ENCODE measurements at places on chromosomes 3 and 15. TPM values are rescaled to one million over a fixed set of nuclear protein-coding genes. Genes with fewer than 3 reads are reported as not detected.

DNA sequence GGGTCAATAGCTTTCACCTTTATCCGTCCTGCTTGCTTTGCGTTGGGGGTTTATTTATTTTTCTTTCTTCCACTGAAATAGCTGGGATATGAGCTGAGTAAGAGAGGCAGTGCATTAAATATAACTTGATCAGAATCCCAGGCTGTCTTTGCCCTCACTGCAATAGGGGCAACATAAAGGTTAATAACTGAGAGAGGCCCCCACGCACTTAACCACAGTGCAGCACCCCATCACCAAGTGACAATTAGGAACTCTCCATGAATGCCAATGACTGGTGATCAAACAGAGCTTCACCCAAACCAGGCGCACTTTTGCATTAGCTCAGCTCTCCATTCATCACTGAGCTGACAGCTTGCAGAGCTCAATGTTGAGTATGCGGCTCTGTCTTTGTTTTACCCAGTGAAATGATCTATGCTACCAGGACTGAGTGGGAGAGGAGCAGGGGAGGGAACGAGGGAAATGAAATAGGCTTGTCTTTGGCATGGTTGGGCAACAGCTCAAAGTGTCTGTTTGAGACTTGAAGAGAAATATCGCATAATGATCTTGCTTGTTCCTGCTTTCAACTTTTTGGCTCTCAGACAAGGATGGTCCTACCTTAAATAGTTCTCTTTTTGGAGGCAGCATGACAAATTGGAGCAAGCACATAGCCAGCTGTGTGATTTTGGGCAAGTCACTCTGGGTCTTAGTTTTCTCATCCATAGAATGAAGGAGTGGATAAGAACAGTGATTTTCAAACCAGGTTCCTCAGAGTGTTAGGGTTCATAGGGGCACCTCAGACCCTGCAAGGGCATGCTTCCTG lies 14.5 kb upstream of the GLCE start:
- H3K36me3 ChIP-seq, result no peaks in the 10 kb centered on the region
- DNase-seq, result no peak
- H3K4me3 ChIP-seq, result no peak overlapping the region
- H3K27ac ChIP-seq, result no peak overlapping the region
- H3K27me3 ChIP-seq, result no peaks in the 10 kb centered on the region

SLC6A20 gene
- total RNA-seq, result not detected

PPARG gene
- total RNA-seq, result 0.74 TPM

- no peaks in the 10 kb centered on the region for H3K36me3 ChIP-seq
- no peak overlapping the region for H3K27ac ChIP-seq
- DNase-seq, result no peak
- H3K4me3 ChIP-seq, result no peak overlapping the region
- H3K4me1 ChIP-seq, result no peaks in the 10 kb centered on the region
- H3K27me3 ChIP-seq, result no peaks in the 10 kb centered on the region
Observed at GRCh38 chr3:197373096-197373495, 74.7 kb upstream of the DLG1 start.

ZCWPW2 gene
- total RNA-seq, result 0.27 TPM

- no peaks in the 10 kb centered on the region for H3K27me3 ChIP-seq
- H3K4me3 ChIP-seq, result no peak overlapping the region
- DNase-seq, result no peak
- H3K36me3 ChIP-seq, result no peaks in the 10 kb centered on the region
- no peaks in the 10 kb centered on the region for H3K4me1 ChIP-seq
Observed at GRCh38 chr15:71715914-71716313, 94.4 kb upstream of the NR2E3 start.

DNA sequence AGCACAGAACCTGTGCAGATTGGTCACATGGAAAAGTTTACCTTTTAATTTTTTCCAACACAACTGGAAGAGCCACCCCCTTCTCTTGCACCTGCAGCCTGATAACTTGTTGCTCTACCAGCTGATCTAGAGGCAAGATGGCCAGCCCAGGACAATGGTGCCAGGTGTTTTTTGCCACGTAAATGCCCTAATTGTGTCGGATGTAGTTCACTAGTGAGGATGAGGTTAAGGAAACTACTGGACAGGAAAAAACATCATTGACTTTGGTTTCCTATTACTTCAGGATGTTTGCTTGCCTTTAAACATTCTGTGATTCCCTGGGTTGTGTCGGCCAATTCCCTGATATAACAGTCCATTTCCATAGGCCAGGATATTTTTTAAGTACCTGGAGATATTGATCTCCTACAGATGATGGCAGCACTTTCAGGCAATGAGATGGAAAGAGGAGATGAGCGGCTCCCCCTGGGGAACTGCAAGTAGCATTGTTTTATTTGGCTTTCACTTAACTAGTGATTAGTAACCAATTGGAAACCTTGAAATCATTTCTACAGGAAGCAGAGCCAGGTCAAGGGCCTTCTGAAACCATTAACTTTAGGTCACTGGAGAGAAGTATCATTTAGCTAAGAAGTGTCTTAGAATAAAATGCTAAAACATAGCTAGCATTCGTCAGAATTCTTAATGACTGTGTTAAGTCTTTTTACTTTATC lies 72.5 kb downstream of the OSBPL10 start:
- no peaks in the 10 kb centered on the region for H3K36me3 ChIP-seq
- no peaks in the 10 kb centered on the region for H3K27me3 ChIP-seq
- no peak overlapping the region for H3K27ac ChIP-seq
- no peaks in the 10 kb centered on the region for H3K4me1 ChIP-seq

DNA sequence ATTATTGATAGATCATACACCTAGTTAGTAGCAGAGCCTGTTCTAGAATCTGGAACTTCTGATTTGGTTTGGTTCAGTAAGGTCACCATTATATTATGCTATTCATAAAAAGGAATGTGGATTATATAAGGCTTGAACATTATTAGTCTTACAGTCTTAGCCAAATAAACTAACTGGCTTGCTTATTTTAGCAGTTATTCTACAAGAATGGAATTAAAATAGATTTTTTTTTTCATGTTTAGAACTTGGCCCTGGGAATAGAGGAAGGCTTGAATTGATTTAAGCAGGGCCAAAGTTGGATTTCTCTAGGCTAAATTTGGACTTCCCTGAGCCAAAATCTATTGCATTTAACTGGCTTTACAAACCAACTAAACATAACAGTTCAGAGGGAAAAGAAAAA lies 24.4 kb downstream of the DTWD1 start:
- H3K4me3 ChIP-seq, result no peak overlapping the region
- H3K4me1 ChIP-seq, result no peaks in the 10 kb centered on the region
- H3K27me3 ChIP-seq, result no peaks in the 10 kb centered on the region
- no peaks in the 10 kb centered on the region for H3K36me3 ChIP-seq
- H3K27ac ChIP-seq, result no peak overlapping the region
- no peak for DNase-seq

DNA sequence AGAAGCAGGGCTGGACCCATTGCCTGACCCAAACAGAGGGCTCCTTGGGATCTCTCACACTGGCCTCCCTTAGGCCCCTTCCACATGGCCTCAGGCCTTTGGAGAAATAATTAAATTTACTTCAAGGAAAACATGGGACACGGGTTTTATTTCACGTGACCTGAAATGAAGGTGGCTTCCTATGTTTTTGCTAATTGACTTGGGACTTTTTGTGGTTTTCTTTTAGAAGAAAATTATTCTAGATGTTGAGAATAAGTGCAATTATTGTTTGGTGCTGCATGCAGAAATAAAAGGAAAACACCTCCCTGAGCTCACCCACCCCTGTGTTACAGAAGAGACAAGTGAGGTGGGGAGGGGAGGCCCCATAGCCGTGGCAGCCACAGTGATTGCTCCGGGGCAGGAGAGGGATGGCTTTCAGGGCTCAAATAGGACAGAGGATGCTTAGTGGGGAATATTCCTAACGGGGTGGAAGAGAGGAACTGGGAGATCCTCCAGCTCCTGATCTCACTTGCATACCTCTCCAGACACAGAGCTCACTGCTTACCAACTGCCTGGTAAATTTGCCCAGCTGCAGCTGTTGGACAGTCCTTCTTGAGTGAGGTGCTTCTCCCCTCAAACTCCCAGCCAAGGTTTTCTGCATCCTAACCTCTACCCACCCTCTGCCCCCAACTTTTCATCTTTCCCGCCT lies 29.2 kb upstream of the RPL29 start:
- no peak overlapping the region for H3K27ac ChIP-seq
- H3K36me3 ChIP-seq, result no peaks in the 10 kb centered on the region
- H3K4me1 ChIP-seq, result no peaks in the 10 kb centered on the region
- no peak overlapping the region for H3K4me3 ChIP-seq
- no peak for DNase-seq

DNA sequence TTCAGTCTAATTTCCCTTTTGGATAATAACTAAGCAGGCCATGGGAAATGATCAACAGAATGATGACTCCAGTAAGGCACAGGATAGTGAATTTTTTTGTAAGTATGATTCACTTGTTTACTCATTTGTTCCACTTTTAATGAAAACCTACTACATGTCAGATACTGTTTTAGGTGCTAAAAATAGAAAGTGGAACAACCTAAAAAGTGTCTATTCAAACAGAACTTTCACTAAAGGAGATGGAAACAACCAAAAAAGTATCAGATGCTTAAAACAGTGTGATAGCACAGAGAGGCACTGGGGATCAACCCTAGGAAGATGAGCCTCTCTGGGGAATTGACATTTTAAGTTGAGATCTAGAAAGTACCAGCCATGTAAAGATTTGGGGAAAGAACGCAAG lies 11.1 kb downstream of the RYK start:
- peaks cover 43% of the 10 kb centered on the region for H3K4me1 ChIP-seq
- H3K4me3 ChIP-seq, result no peak overlapping the region
- no peaks in the 10 kb centered on the region for H3K36me3 ChIP-seq
- H3K27me3 ChIP-seq, result no peaks in the 10 kb centered on the region
- no peak for DNase-seq
- H3K27ac ChIP-seq, result no peak overlapping the region

- no peaks in the 10 kb centered on the region for H3K36me3 ChIP-seq
- H3K27me3 ChIP-seq, result no peaks in the 10 kb centered on the region
- no peak overlapping the region for H3K27ac ChIP-seq
- DNase-seq, result no peak
- H3K4me1 ChIP-seq, result no peaks in the 10 kb centered on the region
Observed at GRCh38 chr3:146203776-146204175, 42.8 kb upstream of the PLOD2 start.

DNA sequence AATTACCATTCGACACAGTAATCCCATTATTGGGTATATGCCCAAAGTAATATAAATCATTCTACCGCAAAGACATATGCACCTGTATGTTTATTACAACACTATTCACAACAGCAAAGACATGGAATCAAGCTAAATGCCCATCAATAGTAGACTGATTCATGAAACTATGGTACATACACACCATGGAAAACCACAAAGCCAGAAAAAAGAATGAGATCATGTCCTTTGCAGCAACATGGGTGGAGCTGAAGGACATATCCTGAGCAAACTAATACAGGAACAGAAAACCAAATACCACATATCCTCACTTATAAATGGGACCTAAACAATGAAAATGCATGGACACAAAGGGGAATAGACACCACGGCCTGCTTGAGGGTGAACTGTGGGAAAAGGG lies 11.1 kb upstream of the MCF2L2 start:
- DNase-seq, result no peak
- no peaks in the 10 kb centered on the region for H3K4me1 ChIP-seq
- H3K27me3 ChIP-seq, result no peaks in the 10 kb centered on the region
- no peaks in the 10 kb centered on the region for H3K36me3 ChIP-seq

DNA sequence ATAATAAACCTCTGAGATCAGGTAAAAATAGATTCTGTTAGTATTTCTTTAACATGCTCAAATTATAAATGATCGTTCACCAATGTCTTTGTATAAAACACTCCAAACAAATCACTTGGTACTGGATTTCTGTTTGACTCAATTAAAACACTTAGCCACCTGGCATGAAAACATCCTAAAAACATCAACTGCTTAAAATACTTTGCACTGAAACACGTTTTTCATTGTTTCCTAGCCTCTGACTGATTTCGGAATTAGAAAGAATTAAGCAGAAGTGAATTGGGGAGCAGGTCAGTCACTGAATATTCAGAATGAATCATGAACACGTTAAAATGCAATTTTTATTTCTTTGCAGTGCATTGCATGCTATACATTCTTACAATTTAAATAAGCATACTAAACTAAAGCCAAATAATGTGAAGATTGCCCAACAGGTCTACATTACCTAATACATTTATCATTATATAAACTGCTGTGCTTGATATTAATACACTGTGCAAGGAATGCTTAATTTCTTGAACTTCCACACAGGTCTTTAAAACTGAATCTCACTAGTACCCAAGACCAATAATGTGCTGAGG lies 1.6 kb downstream of the THRB start:
- no peak overlapping the region for H3K4me3 ChIP-seq
- peak overlapping the region; percentile 55 for H3K27ac ChIP-seq
- DNase-seq, result no peak
- no peaks in the 10 kb centered on the region for H3K4me1 ChIP-seq
- no peaks in the 10 kb centered on the region for H3K27me3 ChIP-seq

ISL2 gene
- 0.15 TPM for total RNA-seq

GRCh38 chr3:147651107-147651778 lies 242.1 kb downstream of the ZIC1 start:
- no peak for DNase-seq
- no peaks in the 10 kb centered on the region for H3K27me3 ChIP-seq
- no peak overlapping the region for H3K4me3 ChIP-seq
- H3K27ac ChIP-seq, result no peak overlapping the region
- H3K36me3 ChIP-seq, result no peaks in the 10 kb centered on the region
- H3K4me1 ChIP-seq, result no peaks in the 10 kb centered on the region

DNA sequence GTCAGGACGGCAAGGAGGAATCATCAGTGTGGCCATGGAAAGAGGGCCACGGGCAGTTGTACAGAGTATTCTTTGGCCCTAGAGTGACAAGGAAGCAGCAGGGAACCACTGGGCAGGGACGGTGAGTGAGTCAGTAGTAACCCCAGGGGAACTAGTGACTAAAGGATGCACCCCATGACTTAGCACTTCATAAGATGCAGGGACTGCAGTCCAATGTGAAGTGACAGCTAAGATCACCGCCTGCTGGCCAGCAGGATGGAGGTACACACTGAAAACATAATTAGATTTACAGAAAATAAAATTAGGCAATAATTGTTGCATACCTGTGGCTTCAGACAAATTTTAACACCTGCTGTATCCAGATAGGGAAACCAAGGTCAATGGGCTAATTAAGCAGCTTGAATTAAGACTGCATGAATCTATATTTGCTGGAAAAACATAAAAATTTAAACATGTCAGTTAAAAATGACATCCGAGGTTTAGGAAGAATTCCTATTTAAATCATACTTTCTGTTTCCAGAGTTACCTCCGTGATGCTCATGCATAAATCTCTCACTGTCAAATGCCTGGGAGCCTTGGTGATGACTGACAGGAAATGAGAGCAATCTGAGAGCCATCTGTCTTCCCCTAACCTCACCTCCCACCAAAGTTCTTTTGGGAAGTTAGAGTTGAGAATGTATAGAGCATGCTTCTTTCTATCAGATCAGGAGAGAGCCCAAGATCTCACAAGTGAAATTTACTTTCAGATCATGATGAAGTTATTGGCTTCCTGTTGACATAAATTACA lies 56.5 kb downstream of the DCLK3 start:
- H3K36me3 ChIP-seq, result no peaks in the 10 kb centered on the region
- H3K4me3 ChIP-seq, result no peak overlapping the region
- no peaks in the 10 kb centered on the region for H3K4me1 ChIP-seq
- no peak overlapping the region for H3K27ac ChIP-seq
- no peaks in the 10 kb centered on the region for H3K27me3 ChIP-seq
- no peak for DNase-seq

FMN1 gene
- 0.11 TPM for total RNA-seq

FRMD4B gene
- total RNA-seq, result 41.1 TPM

ARMC8 gene
- 43.6 TPM for total RNA-seq

- H3K27me3 ChIP-seq, result no peaks in the 10 kb centered on the region
- H3K4me1 ChIP-seq, result no peaks in the 10 kb centered on the region
Observed at GRCh38 chr3:144351011-144351410, 379.4 kb downstream of the DIPK2A start.

GRCh38 chr15:70494517-70494851 lies 268.9 kb downstream of the UACA start:
- no peaks in the 10 kb centered on the region for H3K27me3 ChIP-seq
- H3K4me1 ChIP-seq, result peaks cover 62% of the 10 kb centered on the region
- H3K36me3 ChIP-seq, result no peaks in the 10 kb centered on the region
